Activated CD4-positive, alpha-beta T cell treated with anti-CD3 and anti-CD28 coated beads for 36 hours (primary cell): ENCODE measurements at places on chromosomes 4 and X. TPM values are rescaled to one million over a fixed set of nuclear protein-coding genes. Genes with fewer than 3 reads are reported as not detected.

Gene SLC6A8
- 0.58 TPM for total RNA-seq

Gene NLRP2B
- total RNA-seq: not detected

Gene TRIM75
- not detected for total RNA-seq

Gene ART3
- not detected for total RNA-seq

Gene MAGEA1
- not detected for total RNA-seq

- DNase-seq: no peak
Observed at GRCh38 chr4:48585401-48585800, 95.3 kb downstream of the ZAR1 start.

- no peak for DNase-seq
Observed at GRCh38 chrX:119638725-119639471, 32.7 kb upstream of the NKRF start.

DNA sequence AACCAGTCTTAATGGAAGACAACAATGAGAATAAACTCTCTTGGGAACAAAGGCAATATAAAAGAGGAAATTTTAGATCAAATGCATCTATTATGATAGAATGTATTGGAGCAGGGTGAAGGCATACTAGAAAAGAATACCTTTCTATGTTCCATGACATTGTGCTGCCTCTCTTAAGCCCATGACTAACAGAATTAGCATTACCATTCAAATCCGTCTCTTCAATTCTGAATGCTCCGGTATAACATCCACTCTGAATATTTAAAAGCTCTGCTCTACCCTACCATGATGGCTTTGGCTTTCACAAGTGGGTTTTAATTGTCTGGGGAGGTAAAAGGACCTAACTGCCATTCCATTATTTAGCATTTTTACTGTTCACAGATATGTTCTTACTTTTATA, 1878.4 kb downstream of the ARAP2 start:
- DNase-seq: no peak

DNA sequence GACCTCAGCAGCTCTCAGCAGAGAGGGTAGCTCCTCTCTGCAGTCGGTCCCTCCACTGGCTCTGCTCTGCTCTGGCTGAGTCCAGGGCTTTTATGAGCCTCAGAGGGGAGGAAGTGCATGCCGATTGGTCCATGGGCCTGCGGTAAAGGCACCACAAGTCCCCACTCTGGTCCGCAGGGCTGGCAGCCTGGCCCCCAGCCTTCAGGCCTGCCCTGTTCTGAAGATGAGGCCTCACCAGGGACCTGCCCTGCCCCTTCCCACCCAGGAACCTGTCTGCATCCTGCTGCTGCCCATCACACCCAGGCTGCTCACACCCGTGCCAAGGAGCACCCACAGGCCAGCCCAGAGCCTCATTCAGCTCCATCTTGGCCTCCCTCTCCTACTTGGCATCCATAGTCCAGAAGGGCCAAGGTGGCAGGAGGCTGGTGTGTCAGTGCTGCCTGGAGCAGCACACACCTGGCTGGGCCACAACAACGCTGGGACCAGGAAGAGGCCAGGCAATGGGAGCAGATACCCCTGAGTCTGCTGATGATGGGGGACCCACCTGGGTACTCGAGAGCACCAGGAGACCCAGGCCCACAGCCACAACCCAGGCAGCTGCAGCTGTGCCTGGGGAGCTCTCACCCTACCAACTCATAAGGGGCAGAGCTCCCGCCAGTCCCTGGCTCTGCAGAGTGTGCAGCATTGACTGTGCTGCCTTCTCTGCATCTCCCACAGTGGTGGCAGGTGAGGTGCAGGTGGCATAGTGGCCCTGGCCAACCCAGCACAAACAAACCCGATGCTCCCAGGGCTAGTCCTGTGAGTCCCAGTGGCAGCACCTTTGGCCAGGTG, 191.9 kb upstream of the NUDT6 start:
- DNase-seq: no peak

GRCh38 chrX:153854702-153855101, 24.4 kb upstream of the PDZD4 start:
- no peak for DNase-seq

DNA sequence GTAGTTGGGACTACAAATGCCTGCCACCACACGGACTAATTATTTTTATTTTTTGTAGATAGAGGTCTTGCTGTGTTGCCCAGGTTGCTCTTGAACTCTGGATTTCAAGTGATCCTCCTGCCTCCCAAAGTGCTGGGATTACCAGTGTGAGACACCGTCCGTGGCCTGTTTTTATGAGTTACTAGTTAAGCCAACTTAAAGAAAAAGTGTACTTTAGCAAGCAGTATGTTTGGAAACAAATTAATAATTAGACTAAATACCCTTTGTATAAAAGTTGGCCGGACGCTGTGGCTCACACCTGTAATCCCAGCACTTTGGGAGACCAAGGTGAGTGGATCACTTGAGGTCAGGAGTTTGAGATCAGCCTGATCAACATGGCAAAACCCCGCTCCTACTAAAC, 14.2 kb upstream of the PTPN13 start:
- DNase-seq: no peak

DNA sequence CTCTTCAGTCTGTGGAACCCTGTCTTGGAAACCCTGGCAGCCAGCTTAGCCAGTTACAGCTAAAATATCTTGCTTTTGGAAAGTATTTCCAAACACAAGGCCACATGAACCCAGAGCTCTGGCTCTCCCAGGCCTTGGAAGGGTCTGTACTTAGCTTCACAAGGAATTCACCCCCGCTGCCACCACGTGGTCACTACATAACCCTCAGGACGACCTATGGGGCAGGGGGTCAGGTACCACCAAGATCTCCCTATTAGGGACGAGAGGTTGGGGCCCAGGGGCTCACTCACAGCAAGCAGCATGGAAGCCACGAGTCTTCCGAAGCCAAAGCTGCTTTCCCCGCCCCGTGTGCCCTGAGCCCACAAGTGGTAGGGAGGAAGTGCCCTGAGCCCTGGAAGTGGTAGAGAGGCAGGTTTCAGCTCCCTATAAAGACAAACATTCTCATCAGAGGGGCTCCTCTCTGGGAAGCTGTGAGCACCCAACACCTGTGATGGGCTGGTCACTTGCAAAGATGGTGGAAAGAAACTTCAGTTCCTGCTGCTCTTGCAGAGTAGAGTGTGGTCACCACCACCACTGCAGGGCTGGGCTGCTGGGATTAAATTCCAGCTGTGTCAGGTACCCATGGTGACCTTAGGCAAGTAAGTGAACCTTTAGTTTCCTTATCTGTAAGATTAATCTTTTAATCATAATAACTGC, 4.7 kb upstream of the JAKMIP1 start:
- DNase-seq: no peak

- no peak for DNase-seq
Observed at GRCh38 chr4:115110191-115111181, 2.9 kb downstream of the NDST4 start.

DNA sequence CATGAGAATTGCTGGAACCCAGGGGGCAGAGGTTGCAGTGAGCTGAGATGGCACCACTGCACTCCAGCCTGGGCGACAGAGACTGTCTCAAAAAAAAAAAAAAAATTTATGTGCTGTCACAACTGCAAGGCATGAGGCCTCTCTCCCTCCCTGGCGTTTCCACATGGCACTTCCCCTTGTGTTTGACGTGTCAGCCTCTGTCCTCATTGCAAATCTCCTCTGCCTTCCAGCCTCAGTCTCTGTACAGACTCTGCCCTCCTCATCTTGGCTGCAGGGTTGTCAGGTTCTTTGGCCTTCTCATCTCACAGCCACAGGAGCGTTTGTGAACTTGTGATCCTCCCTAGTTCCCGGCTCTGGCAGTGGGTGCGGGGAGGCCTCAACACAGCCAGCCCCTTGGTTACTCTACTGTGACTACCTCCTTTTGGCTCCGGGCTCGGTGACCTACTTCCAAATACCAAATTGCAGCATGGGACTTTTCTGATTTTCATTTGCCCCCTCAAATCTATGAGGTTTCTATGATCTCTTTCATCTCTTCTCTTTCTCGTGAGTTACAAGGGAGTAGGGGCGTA, 250.0 kb downstream of the CBR4 start:
- peak; percentile 6 for DNase-seq

- DNase-seq: no peak
Observed at GRCh38 chr4:185792384-185793115, 19.4 kb downstream of the SORBS2 start.

- DNase-seq: no peak
Observed at GRCh38 chr4:39324446-39324845, 41.7 kb downstream of the RFC1 start.

DNA sequence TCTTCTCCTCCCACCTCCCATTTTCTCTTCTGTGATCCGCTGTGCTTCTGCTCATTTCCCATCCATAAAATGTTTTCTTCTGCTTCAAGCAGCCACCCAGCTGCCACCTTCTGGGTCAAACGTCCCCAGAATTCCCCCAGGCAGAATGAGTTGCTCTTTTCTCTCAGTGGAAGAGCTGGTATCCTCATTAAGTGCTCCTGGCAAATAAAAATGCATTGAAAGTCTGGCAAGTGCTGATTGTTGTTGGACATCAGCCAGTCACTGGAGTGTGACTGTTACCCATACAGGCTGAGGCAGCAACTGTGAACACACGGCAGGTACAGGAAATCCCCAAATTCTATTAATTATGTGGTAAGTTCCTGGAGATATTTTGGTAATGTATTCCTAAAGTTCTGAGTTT, 52.6 kb downstream of the LIMCH1 start:
- no peak for DNase-seq

DNA sequence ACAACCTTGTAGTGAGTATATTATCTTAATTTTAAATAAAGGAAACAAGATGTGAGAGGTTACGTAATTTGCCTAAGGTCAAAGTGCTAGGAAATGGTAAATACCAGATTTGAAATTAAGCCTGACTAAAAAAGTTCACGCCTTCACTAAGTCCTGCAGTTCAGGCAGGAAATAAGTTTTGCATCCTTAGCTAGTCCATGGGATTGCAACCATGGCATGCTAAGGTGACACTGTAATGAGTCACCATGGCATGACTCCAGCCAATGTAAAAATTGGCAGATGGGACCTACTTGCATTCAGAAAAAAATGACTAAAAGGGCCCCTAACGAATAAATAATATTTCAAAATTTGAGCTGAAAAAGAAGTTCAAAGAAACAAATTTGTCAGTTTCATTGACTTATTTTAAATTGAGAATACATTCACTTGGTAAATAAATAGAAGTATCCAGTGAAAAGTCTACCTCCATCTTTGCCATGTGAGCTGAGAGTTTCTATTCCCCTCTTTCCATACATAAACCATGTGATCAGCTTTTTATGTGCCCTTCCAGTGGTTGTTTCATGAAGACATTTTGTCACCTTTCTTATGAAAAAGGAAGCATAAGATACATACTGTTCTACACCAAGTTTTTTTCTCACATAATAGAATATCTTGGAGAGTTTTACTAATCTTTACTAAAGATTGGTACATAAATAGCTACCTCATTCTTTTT, 72.4 kb downstream of the ANKRD50 start:
- DNase-seq: no peak

- no peak for DNase-seq
Observed at GRCh38 chr4:80592950-80593349, 257.4 kb downstream of the CFAP299 start.

GRCh38 chr4:146334862-146335449, 120.6 kb downstream of the REELD1 start:
- no peak for DNase-seq

DNA sequence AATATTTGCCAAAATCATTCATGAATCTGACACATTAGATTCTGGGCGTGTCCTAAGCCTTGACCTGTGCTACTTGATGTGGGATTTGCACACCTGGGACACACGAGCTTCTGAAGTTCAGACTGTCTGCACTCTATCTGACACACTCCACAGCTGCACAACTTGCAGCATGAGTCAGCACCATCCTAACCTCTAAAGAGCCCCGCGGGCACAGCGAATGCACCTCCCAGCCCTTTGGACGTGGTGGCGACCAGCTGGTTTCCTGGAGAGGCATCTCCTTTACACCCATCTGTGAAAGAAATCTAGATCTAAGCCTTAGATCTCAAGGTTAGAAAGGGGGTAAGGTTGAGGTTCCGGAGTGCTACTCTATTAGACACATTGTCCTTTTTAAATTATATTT, 69.2 kb downstream of the SORBS2 start:
- DNase-seq: no peak
